ENCODE measurements at places on chromosomes 4 and X.

GRCh38 chr4:10629394-10629793 lies 55.2 kb downstream of the CLNK start:
- DNase-seq = no peak

GRCh38 chrX:97743014-97743413 lies 859.3 kb downstream of the RPA4 start:
- no peak for DNase-seq

DNA sequence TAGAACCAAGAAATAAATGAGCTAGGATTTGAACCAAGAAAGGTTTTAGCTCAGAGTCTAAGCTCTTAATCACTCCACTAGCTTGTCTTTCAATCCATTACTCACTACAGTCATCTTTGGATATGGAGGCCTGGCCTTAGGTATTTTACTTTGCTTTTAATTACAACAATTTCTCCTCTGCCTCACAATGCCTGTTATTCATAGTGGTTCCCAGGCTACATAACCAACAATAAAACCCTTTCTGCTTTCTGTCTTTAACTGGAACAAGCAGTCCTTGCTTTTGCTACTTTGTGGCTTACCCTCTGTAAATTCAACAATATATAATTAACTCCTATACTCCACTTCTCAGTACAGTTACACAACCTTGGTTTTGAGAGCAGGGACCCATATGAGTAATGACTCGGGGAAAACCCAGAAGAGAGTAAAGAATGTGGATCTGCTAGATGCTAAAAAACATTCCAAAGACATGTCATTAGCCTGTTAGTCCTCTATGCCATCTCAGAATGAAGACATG lies 94.7 kb upstream of the NAP1L5 start:
- DNase-seq = no peak

DNA sequence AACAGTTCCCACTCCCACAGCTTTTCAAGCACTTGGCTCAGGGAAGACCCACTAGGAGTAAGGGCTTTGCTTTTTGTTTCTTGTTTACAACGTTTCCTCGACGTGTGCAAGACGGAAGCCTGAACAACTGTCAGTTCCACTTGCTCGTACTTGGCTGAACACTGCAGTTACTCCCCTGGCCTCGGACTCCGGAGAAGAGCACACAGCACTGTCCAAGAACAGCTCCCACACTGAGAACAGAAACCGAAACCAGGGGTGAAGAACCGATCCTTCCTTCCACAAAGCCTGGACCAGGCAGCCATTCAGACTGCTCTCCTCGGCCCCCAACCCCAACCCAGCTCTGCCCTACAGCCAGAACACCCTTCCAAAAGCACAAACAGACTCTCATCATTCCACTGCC lies 25.5 kb downstream of the IRF2 start:
- DNase-seq = no peak

GRCh38 chrX:51148848-51149247 lies 183.8 kb upstream of the NUDT10 start:
- DNase-seq = no peak

GRCh38 chr4:179662522-179662921 lies 2220.3 kb upstream of the AGA start:
- DNase-seq = no peak

- DNase-seq = no peak
These were observed 327.8 kb upstream of the HAND2 start for GRCh38 chr4:173857828-173858227.

- no peak for DNase-seq
These were observed 171.2 kb upstream of the RPL34 start for GRCh38 chr4:108449129-108449528.

GRCh38 chrX:16832301-16832700 lies 37.9 kb downstream of the RBBP7 start:
- no peak for DNase-seq

GRCh38 chrX:153571534-153571908 lies 27.4 kb downstream of the CCNQ start:
- no peak for DNase-seq

DNA sequence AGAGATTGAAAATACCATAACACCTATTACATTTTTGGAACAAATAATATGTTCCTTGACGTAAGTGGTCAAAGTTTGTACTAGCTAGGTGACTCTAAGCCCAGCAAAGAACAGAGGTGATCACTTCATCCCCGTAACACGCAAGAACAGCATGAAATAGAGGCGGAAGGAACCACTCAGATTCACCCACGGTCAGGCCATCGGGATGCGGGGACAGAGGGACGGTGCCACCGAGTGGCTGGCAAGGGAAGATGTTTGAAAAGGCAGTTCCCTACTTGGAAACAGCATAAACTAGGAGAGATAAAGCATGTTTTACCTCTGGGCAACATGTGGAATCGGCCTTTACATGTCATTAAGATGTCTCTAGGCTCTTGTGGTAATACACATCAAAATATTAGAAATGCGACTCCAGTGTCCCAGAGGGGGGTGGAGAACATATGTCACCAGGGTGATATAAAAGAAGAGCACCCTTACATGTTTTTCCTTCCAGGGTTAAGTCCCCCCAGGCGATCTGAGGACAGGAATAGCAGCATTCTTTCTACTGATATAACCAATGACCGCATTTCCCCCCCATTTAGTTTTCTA lies 84.0 kb downstream of the PHKA2 start:
- DNase-seq = no peak

GRCh38 chr4:113468165-113469022 lies 293.1 kb downstream of the CAMK2D start:
- DNase-seq = no peak

DNA sequence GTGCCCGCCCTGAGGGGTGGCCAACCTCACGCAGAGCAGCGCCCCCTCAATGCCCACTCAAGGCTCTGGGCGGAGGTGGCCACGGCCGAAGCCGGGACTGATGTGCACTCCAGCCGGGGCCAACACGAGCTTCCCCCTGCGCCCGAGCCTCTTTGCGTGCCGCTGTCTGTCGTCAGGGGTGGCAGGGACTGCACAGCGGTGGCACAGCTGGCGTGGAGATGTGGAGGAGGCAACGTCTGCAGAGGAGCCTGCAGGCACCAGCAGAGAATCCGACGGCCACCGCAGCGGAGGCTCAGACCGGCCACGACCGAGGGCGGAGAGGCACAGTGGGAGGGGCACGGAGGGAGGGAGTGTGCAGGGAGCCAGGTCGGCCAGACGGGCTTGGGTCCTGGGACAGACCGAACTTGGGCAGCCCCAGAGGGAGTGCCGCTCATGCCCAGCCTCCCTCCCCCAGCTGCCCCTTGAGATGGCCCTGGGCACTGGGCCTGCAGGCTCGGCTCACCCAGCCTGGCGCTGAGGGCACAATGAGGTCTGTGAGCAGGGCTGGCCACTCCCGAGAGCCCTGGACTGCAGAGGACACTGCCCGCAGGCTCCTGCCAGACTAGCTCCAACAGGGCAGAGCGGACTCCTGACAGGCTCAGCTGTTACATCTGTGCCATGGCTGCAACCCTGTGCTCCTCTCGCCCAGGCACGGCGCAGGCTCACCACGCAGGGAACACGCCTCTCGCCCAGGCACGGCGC lies 46.5 kb upstream of the CPLX1 start:
- no peak for DNase-seq

- no peak for DNase-seq
These were observed 1012.5 kb upstream of the LCORL start for GRCh38 chr4:19033816-19034733.

DNA sequence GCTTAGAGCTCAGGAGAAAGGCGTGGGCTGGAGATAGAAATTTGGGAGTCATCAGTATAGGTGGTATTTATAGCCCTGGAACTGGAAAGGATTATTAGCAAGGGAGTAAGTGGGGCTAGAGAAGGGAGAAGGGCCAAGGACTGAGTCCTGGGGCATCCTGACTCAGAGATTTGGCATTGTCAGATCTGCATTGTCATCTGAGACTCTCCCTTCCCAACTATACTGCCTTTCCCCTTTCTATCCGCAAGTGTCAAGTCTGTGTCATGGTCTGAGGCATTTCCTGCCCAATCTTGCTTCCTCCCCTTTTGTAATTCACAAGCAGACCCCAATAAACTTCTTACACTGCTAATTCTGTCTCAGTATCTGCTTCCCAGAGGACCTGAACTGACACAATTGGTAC lies 24.4 kb upstream of the SLC25A43 start:
- DNase-seq = no peak

- DNase-seq = no peak
These were observed 705 bp downstream of the RPS6KA3 start for GRCh38 chrX:20265726-20266681.

GRCh38 chrX:2679534-2680485 lies 11.3 kb upstream of the CD99 start:
- DNase-seq = no peak

DNA sequence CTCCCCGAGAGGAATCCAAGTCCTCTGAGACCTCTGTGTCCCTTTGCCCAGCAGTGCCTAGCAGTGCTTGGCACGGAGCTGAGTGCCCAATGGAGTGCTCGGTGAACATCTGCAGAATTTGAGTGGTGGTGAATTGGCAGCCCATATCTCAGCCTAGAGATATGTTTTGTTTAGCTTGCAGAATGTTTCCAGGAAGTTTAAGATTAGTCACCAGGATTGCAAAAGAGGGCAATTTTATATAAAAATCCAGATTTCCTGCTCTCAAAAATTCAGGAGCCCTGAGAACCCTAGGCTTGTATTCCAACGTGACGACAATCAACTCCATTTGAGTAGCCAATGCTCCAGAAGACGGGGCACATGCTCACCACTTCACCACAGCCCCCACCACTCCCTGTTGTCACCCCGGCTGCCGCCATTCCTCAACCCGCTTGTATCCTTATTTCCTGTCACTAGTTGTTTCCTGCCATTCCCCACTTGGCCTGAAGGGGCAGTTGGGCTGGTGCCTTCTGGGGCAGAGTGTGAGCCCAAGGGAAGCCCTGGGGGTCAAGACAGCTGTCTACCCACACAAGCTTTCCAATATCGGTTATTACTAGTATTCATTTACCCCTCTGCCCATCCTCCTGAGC lies 116.9 kb downstream of the EFNB1 start:
- no peak for DNase-seq

- no peak for DNase-seq
These were observed 258.7 kb upstream of the ACTRT1 start for GRCh38 chrX:128310912-128311311.

- no peak for DNase-seq
These were observed 262.3 kb downstream of the ARHGAP24 start for GRCh38 chr4:85737254-85737653.

GRCh38 chrX:2848871-2849301 lies 20.2 kb downstream of the GYG2 start:
- no peak for DNase-seq

- DNase-seq = no peak
These were observed 167.8 kb upstream of the PAQR3 start for GRCh38 chr4:79107014-79107413.

Data from central memory CD4-positive, alpha-beta T cell (primary cell).